ENCODE measurements at places on chromosomes 6 and 20. TPM values are rescaled to one million over a fixed set of nuclear protein-coding genes. Genes with fewer than 3 reads are reported as not detected.

The PXDC1 gene
- polyA plus RNA-seq: 18.2 TPM

The FAM217A gene
- not detected for polyA plus RNA-seq

The RRAGD gene
- polyA plus RNA-seq: 4.6 TPM

GRCh38 chr20:54560357-54560756, 85.0 kb downstream of the DOK5 start:
- no peaks in the 10 kb centered on the region for H3K27me3 ChIP-seq
- no peak overlapping the region for H3K4me3 ChIP-seq
- no peak for DNase-seq
- H3K27ac ChIP-seq: no peak overlapping the region
